Stimulated activated CD8-positive, alpha-beta memory T cell treated with anti-CD3 and anti-CD28 coated beads, Interleukin-12 subunit alpha, Interleukin-12 subunit beta, amount 100 ng/mL, for 1 hour (primary cell): ENCODE measurements at places on chromosomes 5 and 9.
A peak's percentile ranks its signal among the peaks of the same experiment; 100 is the strongest.

DNA sequence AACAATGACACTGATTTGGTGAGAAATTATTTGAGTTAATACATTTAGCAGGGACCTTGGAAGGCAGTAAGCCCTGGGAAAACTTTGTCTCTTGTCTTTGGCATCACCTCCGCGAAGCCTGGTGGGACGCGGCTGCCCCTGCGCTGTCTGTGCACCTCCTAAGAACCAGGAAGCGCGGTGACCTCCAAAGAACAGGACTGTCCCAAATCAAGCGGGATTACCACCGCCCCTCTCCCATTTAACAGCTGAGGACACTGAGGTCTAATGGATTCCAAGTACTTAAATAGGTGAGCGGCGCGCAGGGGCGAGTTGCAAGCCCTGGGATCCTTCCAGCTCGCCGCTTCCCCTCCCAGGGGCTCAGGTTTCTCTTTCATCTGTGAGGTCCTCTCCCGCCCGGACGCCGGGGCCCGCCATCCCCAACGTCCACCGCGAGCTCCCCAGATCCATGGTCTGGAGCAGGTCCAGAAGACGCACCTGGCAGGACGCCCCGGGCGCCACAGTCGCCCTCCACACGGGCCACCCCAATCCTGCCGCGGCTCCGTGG lies 432 bp downstream of the STARD4 start:
- DNase-seq = peak; percentile 2

- no peak for DNase-seq
These were observed 195.8 kb upstream of the TBCA start for GRCh38 chr5:77971776-77972468.

GRCh38 chr9:99783799-99784198 lies 37.9 kb upstream of the NR4A3 start:
- no peak for DNase-seq

- DNase-seq = no peak
These were observed 43.6 kb upstream of the FSTL4 start for GRCh38 chr5:133655966-133656365.

DNA sequence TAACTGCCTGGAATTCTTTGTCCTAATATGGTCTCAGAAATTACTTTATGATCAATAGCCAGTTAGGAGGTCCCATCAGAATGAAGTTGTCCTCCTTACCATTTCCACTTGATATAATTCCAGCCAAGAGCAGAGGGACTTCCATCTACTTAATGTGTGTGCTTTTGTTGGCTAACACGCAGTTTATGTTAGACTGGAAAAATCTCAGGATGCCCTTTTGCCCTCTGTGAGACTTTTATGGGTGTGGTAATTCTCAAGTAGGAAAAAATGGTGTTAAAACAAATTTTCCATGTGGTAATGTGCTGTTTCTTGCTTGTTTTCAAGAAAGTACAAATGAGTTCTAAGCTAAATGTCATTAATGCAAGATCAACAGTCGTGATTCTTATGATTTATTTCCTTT lies 327.1 kb downstream of the MTRR start:
- DNase-seq = no peak

- no peak for DNase-seq
These were observed 4.6 kb downstream of the ANXA1 start for GRCh38 chr9:73155968-73156864.

- no peak for DNase-seq
These were observed 162.4 kb downstream of the CHSY3 start for GRCh38 chr5:130066644-130067043.

DNA sequence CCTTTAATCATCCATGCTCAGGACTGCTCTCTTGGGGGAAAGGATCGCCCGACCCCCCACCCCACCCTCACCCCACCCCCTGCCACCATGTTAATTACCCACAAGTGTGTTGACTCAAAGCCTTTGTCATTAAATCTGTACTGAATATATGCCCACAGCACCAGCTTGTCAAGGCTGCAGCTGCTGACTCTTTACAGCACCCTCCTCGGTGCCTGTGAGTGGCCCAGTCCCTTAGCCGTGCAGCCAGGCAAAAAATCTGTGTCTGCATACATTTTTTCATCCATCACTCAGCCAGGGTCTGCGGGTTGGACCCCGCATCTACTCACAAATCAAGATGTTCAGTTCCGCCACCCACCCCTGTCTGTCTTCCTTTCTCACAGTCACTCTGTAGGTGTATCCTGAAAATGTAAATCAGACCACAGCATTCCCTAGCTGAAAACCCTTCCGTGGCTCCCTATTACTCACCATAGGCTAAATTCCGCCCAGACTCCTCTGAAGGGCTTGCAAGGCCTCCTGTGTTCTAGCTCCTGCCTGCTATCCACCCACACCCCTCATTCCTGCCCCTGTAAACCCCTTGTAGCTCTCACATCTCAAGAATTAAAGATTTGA lies 53.7 kb upstream of the KCNIP1 start:
- no peak for DNase-seq

DNA sequence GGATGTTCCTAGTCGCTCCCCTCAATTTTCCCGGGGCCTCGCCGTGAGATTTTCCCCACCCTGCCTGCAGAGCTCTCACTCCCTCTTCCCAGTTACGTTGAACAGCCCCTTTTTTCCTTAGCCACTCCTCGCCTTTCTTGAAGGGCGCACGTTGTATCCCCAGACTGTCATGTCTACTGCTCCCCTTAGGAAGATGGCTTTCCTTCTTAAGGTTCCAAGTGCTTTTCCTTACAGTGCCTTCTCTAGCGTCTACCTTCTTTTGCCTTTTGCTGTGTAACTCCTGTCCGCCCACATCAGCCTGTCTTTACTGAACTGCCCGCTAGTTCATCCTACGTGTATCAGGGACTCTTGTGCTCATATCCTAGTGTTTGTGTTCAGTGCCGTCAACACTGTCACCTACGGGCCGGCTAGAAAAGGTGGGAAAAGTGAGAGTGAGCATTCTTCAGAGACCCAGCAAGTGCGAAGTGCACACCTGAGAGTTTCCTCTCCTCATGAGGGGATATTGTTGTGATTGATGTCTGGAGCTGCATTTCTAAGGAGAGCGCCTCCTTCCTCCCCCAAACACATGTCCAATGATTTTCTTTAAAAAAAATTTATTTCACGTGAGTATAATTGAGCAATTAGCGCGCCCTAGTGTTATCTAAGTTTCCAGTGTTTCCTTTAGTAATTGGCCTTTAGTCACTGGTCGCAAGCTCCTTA lies 764 bp downstream of the CAMLG start:
- DNase-seq = no peak

DNA sequence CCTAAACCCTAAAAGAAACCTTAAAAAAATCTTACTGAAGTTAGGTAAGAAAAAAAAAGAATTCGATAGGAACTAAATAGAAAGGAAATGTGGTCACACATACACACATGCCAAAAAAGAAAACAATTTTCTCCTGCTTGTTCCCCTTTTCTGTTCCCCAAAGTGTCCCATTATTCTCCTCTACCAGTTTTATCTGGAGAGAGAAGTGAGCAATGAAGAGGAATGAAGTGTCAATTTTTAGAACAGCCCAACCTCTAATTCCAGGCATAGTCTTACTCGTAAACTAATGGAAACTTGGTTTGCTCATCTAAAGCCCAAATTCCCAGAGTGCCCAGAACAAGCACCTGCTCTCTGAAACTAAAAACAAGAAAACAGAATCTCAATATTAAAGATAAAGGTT lies 26.1 kb downstream of the AP3B1 start:
- DNase-seq = no peak

- DNase-seq = no peak
These were observed 431.9 kb downstream of the ANXA1 start for GRCh38 chr9:73583576-73583975.

- no peak for DNase-seq
These were observed 86.2 kb upstream of the CDH9 start for GRCh38 chr5:27124590-27124989.

DNA sequence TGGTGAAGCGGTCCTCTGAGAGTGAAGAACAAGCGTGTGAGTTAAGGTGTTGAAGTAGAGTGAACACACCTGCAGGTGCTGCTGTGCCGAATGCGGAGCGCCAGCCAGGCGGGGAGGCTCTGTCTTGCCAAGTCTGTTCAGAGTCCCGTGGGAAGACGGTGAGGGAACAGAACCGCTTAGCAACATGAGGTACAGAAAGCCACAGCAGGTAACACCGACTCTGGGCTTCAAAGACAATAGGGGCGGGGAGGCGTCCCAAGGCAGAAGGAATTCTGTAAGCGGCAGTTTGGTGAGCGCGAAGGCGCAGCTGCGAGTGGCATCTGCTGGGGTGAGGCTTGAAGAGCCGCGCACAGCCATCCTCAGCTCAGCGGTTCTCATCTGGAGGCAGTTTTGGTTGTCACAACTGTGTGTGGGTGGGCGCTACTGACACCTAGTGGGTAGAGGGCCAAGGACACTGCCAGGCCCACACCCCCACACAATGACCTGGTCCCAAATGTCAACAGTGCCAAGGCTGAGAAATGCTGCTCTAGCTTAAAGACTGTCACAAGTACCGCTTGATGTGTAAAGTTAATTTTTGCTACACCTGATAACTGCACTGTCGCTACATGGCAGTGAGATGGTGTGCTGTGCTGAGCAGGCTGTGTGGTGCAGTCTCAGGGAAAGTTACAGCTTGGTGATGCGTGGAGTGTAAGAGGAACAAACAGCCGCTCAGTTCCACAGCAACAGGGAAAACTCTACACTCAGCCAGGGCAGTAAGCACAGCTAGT lies 67.4 kb upstream of the TBC1D9B start:
- no peak for DNase-seq

DNA sequence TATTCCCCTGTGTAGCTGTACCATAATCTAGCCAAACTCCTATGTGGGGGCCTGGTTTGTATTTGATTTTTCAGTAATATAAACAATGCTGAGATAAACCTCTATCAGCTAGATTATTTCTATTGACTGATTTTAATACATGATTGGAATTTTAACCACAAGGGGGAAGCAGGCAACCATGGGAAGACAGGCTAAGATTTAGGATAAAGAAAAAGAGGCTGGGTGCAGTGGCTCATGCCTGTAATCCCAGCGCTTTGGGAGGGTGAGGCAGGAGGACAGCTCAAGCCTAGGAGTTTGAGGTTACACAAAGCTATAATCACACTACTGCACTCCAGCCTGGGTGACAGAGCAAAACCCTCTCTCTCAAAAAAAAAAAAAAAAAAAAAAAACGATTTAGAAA lies 18.1 kb upstream of the GPX3 start:
- DNase-seq = no peak

DNA sequence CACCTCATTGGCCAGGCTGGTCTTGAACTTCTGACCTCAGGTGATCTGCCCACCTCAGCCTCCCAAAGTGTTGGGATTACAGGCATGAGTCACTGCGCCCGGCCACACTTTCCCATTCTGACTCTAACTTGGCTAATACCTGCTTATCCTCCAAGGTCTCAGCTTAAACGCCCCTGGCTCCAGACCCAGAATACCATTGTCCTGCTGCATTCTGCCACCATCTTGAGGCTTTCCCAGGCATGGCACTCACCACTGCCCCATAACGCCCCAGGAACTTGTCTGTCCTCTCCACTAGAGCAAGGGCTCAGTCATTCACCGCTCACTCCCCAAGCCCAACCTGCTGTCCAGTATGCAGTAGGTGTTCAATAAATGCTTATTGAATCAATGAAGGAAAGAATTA lies 39.8 kb downstream of the CAMK2A start:
- DNase-seq = no peak

DNA sequence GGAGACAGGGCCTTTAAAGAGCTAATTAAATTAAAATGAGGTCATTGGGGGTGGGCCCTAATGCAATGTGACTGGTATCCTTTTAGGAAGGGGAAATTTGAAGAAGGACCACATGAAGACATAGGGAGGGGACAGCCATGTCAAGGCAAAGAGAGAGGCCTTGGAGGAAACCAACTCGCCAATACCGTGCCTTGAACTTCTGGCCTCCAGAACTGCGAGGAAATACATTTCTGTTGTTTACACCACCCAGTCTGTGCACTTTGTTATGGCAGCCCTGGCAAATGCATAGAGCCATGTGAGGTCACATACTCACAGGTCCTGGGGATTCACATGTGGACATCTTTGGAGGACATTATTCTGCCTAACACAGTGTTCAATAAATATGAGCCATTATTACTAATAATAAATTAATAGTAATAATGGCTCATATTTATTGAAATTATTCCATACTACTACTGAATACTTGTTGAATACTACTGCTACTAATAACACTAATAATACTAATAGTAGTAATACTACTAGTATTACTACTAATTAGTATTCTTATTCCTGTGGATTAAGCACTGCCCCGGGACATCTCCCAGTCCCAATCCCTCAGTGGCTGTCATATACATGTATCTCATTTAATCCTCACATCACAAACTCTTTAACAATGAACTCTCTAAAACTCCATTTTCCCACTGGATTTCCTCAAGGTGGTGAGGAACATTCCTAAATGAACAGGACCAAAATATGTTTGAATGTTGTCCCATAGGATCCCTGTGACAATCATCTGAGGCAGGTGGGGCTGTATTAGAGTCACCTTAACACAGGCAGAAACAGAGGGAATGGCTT lies 8.4 kb downstream of the TRAF1 start:
- DNase-seq = no peak

GRCh38 chr9:7201196-7201595 lies 443.4 kb downstream of the KDM4C start:
- DNase-seq = no peak

GRCh38 chr5:118883362-118883761 lies 105.0 kb downstream of the DTWD2 start:
- DNase-seq = no peak

GRCh38 chr5:120405923-120406322 lies 58.2 kb upstream of the PRR16 start:
- no peak for DNase-seq

GRCh38 chr9:138114501-138115245 lies 237.1 kb downstream of the CACNA1B start:
- no peak for DNase-seq

- DNase-seq = no peak
These were observed 272.7 kb upstream of the PANK3 start for GRCh38 chr5:168851902-168852321.

DNA sequence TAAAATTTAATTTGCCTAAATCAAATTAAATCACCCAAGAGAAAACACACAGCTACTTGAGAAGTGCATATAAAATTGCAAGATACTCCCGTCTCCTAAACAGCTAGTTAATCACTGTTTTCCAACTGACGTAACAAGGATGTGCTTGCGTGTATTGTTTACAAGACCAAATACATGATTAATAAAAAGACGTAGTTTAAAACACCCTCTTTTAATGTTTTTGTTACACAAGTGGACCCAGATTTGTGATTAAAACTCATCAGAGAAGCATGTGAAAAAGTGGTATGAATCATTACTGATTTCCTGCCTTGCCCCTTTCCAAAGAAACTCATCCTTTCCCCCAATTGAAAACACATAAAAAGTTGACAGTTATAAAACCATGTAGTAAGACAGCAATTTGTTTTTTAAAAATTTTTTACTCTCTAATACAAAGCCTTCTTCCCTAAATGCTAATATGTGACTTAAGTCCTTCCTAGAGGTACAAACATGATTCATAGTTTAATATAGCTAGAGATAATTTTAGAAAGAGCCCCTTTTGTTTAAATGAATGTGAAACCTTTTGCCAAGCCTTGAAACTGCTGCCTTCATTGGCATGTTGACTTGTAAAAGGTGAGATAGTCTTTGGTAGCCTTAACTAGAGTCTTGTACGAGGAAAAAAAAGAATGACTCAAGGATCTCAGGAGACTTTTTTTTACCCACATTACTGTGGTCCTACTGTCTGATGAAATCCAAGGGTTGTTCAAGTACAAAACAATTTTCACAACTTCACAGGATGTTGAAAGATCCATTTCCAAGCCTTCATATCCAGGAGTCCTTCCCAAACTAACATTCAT lies 61.4 kb upstream of the FST start:
- DNase-seq = no peak
